Stimulated activated CD4-positive, alpha-beta T cell treated with anti-CD3 and anti-CD28 coated beads, TNF-alpha, amount 100 ng/mL, for 48 hours (primary cell): ENCODE measurements at places on chromosomes 6 and 20.

DNA sequence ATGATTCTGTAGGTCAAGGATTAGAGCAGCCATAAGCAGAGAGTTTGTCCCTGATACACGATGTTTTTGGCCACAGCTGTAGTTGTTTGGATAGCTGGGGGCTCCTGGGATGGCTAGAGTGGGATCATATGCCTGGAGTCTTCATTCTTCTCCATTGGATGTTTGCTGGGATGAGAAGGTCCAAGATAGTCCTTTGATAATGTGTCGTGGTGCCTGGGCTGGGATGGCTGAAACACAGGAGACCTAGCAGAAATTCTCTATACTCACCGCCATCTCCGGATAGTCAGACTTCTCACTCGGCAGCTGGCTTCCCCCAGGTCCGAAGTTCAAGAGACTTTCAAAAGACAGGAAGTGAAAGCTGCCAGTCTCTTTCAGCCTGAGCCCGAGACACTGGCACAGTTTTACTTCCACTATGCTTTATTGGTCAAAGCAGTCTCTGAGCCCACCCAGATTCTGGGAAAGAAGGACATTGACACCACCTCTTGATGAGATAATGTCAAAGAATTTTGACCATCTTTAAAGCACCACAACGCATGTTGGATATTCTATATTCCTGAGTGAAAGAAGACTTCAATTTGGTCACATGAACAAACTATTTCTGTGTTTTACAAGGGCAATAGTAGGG, 16.0 kb downstream of the MARCKS start:
- DNase-seq = no peak

DNA sequence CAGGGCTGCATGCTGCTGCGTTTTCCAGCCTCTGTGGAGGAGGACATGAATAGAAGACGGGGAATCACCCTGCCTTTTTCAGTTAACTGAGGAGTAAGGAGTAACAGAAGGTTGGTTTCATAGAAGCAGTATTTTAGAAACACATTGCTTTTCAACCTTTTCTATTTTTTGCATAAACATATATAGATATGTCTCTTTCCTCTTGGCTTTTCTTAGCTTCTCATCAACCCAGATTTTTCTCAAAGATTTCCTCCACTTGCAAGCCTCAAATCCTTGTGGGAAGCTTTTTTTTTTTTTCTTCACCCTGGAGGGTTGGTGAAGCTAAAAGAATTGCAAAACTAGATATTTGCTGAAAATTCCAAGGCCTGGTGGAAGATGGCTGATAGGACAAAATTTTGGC, 6.0 kb downstream of the SLC24A3 start:
- DNase-seq = no peak

DNA sequence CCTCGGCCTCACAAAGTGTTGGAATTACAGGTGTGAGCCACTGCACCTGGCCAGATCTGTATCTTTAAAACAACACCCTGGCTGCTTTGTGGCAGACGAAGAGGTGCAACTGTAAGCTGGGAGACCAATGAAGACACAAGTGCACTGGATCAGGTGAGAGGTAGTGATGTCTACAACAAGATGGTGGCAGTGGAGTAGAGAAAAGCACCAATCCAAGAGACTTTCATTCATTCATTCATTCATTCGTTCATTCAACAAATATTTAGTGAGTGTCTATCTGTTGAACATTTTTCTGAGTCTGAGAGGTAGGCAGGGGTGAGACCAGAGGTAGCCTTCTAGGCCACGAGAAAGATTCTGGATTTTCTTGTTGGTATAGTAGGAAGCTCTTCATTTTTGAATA, 36.9 kb upstream of the TTPAL start:
- no peak for DNase-seq

DNA sequence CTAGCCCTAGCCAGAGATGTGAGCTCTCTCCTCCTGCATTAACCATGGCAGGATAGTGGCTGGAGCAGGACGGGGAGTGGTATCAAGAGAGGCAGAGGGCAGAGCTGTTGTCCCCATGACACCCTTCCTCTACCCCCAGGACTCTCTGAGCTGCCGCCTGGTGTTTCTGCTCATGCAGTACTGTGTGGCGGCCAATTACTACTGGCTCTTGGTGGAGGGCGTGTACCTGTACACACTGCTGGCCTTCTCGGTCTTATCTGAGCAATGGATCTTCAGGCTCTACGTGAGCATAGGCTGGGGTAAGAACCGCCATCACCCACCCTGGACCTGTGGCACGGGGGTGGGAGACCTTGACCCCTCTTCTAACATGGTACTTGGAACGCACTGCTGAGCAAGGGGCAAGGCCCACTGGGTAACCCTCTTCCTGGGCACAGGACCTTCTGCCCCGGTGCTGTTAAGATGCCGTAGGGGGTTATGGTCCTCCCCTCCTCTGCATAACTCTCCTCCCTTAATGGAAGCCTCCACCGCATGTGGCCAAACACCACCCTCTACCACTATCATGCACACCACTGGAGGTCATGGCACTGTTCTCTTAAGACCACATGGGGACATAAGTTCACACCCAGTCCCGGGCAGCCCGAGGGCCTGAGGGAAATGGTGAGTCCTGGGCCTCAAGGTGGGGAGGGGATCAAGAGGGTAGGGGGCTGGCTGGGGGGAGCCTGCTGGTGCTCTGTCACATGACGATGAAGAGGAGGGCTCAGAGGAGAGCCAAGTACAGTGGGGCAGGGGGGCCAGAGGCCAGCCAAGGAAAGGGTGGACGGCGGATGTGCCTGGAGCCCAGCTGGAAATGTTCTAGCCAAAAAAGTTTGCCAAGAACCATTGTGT, 25.1 kb downstream of the GLP1R start:
- DNase-seq = no peak

DNA sequence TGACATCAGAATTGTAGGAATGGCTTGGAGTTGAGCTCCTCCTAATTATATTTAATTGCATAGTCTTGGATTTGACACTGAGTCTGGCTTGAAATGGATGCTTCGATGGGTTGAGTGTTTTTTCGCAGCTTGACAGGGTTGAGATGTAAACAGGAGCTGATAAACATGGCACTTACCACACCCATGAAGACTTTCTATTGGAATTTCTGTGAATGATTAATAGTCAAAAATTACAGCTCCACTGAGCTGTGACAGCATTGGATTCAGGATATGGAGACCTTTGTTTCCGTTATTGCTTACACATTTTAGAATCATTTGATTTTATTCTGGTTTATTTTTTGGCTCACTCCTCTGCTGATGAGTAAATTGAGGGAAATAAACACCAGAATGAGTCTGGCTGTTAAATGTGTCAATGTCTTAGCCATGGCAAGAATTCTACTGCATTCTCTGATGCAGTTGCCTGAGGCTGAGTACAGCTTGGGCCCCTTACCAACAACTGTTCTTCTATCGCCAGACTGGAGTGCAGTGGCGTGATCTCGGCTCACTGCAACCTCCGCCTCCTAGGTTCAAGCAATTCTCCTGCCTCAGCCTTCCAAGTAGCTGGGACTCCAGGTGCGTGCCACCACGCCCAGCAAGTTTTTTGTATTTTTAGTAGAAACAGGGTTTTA, 128.1 kb upstream of the DOK5 start:
- no peak for DNase-seq

DNA sequence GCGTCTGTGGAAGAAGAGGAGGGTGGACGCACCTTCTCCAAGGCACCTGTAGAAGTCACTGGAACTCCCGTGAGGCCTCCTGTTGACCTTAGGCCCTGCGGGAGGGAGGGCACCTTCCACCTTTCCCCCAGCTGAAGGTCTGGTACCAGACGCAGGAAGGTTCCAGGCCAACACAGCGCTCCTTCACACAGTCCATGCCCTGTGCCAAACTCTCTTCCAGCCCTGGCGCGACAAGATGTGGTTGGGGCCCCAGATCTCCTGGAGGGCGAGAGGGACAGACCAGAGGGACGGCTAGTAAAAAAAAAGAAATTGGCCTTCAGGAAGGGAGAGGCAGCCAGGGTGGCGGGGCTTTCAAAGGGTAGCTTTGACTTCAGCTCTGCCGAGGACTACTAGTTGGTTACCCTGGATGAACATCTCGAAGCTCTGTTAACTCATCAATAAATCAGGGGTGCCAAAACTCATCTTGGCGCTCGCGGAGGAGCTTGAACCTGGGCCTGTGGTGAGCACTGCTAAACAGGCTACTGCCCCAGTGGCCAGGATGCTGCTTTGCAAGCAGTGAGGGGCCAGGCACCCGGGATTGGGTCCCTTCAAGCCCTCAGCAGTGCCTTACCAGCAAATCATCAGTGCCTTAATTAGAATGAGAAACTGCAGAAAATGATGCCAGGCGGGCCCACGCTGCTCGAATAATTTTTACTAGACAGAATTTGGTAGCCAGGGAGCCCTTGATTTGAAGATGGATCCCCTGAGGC, 14.9 kb downstream of the AARS2 start:
- DNase-seq = no peak

DNA sequence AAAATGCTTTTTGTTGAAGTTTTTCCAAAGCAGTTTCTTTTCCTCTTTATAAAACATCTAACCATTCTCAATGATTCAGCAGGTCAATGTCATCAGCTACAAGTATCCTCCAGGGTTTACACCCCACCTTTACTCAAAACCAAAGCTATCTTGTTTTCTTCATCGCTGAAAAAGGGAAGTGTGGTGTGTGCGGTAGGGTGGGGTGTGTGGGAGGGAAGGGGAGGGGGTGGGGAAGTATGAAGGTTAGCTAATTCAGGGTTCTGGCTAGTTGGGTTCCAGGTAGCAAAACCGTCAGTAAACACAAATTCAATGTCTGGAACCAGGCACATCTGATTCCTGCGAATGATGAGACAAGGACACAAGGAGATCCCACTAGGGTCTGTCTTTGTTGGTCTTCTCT, 189.6 kb downstream of the GJA10 start:
- no peak for DNase-seq

DNA sequence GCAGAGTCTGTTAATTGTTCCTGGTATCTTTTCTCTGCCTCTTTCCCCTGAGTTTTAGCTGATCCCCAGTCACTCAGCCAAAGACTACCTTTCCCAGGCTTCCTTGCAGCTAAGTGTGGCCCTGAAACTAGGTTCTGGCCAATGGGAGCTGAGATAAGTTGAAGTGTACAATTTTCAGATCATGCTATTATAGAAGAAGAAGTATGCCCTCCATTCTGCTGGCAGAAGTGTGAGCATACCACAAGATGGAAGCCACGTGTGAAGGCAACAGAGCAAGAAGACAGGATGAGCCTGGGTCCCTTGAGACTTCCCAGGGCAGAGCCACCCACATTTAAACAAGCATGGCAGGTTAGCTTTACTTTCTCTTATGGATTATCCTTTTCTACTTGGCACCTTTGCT, 273.2 kb downstream of the HIVEP2 start:
- no peak for DNase-seq

GRCh38 chr6:35497571-35498421, 917 bp upstream of the TEAD3 start:
- no peak for DNase-seq

- DNase-seq = no peak
Measured at GRCh38 chr20:63025534-63026331, 19.0 kb upstream of the BHLHE23 start.

- DNase-seq = no peak
Measured at GRCh38 chr6:170117111-170117972, 173.5 kb downstream of the DLL1 start.

GRCh38 chr6:93970684-93971083, 551.3 kb upstream of the EPHA7 start:
- DNase-seq = no peak

GRCh38 chr6:70103798-70104197, 199.1 kb downstream of the COL9A1 start:
- DNase-seq = no peak
